Heart left ventricle (tissue), 16 donors: ENCODE measurements at places on chromosomes 1 and 21. TPM values are rescaled to one million over a fixed set of nuclear protein-coding genes. Genes with fewer than 3 reads are reported as not detected.
A peak's percentile ranks its signal among the peaks of the same experiment; 100 is the strongest.

DNA sequence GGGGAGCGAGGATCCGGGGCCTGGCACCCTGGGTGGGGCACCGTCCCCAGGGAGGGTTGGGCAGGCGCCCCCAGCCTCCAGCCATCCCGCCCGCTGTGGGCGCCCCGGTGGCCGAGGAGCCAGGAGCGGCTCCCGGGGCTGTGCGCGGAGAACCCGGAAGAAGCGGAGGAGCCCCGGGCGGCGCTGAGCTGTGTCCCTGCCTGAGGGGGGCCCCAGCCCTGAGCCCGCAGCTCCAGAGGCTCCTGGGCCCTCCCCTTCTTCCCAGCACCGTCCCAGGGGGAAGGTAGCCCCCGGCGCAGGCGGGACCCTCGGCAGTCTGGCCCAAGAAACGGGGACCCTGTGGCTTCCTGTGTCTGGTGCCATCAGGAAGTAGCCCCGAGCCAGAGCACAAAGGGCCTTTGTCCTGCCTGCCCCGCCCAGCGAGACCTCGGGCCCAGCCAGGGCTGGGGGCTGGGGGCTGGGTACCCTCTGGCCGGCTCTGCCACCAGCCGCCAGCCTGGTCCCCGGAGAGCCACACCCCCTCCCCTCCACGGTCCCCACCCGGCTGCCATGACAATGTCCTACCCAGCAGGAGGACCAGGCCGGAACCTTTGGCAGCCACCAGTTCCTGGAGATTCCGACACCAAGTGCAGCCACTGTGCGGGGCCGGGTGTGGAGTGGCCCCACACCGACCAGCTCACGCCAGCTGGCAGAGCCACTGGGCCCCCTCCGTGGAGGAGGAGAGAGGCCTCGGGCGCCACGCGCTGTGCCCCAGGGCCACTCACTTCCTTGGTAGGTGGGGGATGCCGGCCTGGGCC is 15.6 kb upstream of the TTLL10 start:
- no peaks in the 10 kb centered on the region for H3K36me3 ChIP-seq
- peak; percentile 69 for DNase-seq
- peaks cover 14% of the 10 kb centered on the region for H3K4me1 ChIP-seq
- H3K27ac ChIP-seq: peak overlapping the region; percentile 95
- peak overlapping the region; percentile 87 for H3K4me3 ChIP-seq

- peak overlapping the region; percentile 58 for H3K4me3 ChIP-seq
- H3K36me3 ChIP-seq: no peaks in the 10 kb centered on the region
- peaks cover 6% of the 10 kb centered on the region for H3K27me3 ChIP-seq
- H3K4me1 ChIP-seq: peaks cover 53% of the 10 kb centered on the region
- peak overlapping the region; percentile 73 for H3K27ac ChIP-seq
- DNase-seq: no peak
Observed at GRCh38 chr1:151720554-151720953, 768 bp upstream of the RIIAD1 start.

GRCh38 chr1:223771469-223771813 is 59.1 kb downstream of the CAPN2 start:
- DNase-seq: no peak
- H3K36me3 ChIP-seq: peaks cover 76% of the 10 kb centered on the region
- H3K27me3 ChIP-seq: no peaks in the 10 kb centered on the region

GRCh38 chr1:58739856-58740466 is 40.1 kb upstream of the MYSM1 start:
- DNase-seq: no peak
- H3K4me3 ChIP-seq: no peak overlapping the region
- H3K27me3 ChIP-seq: no peaks in the 10 kb centered on the region
- H3K27ac ChIP-seq: no peak overlapping the region
- peaks cover 4% of the 10 kb centered on the region for H3K4me1 ChIP-seq
- H3K36me3 ChIP-seq: no peaks in the 10 kb centered on the region

- no peak for DNase-seq
- H3K27me3 ChIP-seq: no peaks in the 10 kb centered on the region
- H3K27ac ChIP-seq: no peak overlapping the region
- no peaks in the 10 kb centered on the region for H3K4me1 ChIP-seq
- H3K36me3 ChIP-seq: no peaks in the 10 kb centered on the region
- H3K4me3 ChIP-seq: no peak overlapping the region
Observed at GRCh38 chr21:34734696-34735095, 65.9 kb downstream of the CLIC6 start.

DNA sequence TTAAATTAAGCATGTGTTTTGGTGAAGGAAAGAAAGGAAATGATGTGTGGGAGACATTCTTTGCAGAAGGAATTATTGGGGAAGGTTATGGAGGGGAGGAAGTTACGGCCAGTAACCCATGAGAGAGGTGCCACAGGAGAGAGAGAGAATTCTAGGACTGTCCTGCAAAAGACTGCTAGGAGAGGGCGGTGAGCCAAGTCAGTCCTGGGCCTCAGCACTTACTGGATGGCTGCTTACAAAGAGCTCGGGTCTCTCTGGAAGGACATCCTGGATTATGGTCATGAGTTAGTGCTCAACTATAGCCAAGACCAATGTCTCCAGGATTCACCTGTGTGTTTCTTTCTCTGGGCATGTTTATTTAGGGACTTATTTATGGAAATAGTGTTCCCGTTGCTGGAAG is 74.4 kb upstream of the HSD17B7 start:
- no peaks in the 10 kb centered on the region for H3K27me3 ChIP-seq
- H3K4me1 ChIP-seq: peaks cover 14% of the 10 kb centered on the region
- no peak overlapping the region for H3K27ac ChIP-seq
- DNase-seq: no peak
- H3K4me3 ChIP-seq: no peak overlapping the region
- no peaks in the 10 kb centered on the region for H3K36me3 ChIP-seq

DNA sequence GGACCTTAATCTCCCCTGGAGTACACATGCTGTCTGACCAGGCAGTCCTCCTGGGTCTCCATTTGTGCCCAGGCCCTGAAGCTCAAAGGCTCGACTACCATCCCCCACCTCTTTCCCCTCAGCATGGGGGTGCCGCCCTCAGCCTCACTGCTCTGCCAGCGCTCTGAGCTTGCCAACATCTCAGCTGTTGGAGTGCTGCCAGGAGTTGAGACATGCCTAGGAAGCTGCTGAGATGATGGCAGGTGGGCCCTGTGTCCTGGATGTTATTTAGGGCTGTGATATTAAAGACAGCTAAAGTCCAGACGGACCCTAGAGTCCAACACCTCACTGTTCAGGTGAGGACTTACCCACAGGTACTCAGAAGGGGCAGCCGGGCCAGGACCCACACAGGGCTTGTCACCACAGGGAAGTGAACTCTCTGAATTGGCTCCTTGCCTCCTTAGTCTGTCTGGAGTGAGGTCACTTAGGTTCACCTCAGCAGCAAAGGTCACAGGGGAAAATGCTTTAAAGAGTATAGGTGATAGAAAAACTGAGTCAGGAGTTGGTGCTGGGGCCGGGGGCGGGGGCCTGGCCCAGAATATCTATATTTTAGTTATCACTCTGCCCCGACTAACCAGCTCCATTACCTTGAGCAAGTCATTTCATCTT is 19.7 kb upstream of the KCNC4 start:
- peak; percentile 73 for DNase-seq
- H3K36me3 ChIP-seq: no peaks in the 10 kb centered on the region
- no peak overlapping the region for H3K27ac ChIP-seq
- no peak overlapping the region for H3K4me3 ChIP-seq
- no peaks in the 10 kb centered on the region for H3K27me3 ChIP-seq
- peaks cover 50% of the 10 kb centered on the region for H3K4me1 ChIP-seq

- H3K4me3 ChIP-seq: peak within 1 kb of the TSS; percentile 85
- no peaks in the 10 kb centered on the region for H3K27me3 ChIP-seq
- H3K4me1 ChIP-seq: peaks cover 5% of the 10 kb centered on the region
- DNase-seq: peak; percentile 96
Observed at GRCh38 chr1:167553136-167554027, at the start of gene CREG1. TSS of gene CREG1 (minus strand) at chr1:167553762.

DNA sequence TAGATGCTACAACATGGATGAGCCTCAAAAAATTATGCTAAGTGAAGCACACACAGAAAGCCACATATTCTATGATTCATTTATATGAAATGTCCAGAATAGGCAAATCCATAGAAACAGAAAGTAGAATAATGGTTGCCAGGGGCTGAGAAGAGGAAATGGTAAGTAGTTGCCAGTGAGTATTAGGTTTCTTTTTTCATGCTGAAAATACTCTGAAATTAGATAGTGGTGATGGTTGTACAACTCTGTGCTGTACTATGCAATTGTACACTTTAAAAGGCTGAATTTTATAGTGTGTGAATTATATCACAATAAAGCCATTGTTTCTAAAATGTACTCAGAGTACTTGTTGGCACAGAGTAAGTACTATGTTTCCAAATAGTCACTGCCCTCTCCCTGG is 15.5 kb upstream of the GFI1 start:
- H3K27ac ChIP-seq: no peak overlapping the region
- no peak for DNase-seq
- no peak overlapping the region for H3K4me3 ChIP-seq
- no peaks in the 10 kb centered on the region for H3K36me3 ChIP-seq
- H3K27me3 ChIP-seq: no peaks in the 10 kb centered on the region

DNA sequence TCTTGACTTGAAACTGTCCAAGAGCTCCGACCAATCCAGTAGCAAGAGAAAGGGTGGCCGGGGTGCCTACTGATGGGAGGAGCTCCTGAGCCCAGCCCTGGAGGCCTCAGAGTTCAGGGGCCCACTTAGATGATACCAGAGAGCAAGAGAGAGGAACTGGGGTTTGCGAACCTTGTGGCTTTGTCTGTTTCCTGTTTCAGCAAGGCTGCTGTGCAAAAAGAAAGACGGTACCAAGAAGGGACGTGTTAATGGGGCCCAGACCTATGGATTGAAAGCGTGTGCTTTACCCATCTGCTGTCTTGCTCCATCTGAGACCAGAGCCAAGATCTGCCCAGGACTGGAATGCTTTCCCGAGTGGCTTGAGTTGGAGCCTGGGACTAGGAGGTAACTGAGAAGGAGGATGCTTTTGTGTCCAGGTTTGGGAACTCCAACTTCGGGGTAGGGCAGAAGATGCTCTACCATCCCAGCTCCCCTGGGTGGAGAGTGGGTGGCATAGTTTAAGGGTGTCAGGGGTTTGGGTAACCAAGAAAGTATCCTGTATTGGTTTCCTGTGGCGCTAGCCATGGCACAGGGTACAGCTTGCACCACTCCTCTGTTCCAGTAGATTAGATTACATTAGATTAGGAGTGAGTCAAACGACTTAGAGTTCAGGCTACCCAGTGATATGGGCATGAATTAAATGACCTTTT is at the start of gene TRAF3IP3:
TSS of gene TRAF3IP3 (plus strand) at position 128 of the 689 bp plus-strand sequence. CDS start 3,987 bp downstream, outside the sequence.
- DNase-seq: peak; percentile 38
- H3K27ac ChIP-seq: peak within 1 kb of the TSS; percentile 94
- H3K36me3 ChIP-seq: no peaks in the 10 kb centered on the region
- H3K4me3 ChIP-seq: no peak within 1 kb of the TSS

- no peaks in the 10 kb centered on the region for H3K36me3 ChIP-seq
- no peak overlapping the region for H3K27ac ChIP-seq
- no peaks in the 10 kb centered on the region for H3K27me3 ChIP-seq
- no peaks in the 10 kb centered on the region for H3K4me1 ChIP-seq
- no peak overlapping the region for H3K4me3 ChIP-seq
- no peak for DNase-seq
Observed at GRCh38 chr1:59258412-59259032, 38.4 kb upstream of the FGGY start.

DNA sequence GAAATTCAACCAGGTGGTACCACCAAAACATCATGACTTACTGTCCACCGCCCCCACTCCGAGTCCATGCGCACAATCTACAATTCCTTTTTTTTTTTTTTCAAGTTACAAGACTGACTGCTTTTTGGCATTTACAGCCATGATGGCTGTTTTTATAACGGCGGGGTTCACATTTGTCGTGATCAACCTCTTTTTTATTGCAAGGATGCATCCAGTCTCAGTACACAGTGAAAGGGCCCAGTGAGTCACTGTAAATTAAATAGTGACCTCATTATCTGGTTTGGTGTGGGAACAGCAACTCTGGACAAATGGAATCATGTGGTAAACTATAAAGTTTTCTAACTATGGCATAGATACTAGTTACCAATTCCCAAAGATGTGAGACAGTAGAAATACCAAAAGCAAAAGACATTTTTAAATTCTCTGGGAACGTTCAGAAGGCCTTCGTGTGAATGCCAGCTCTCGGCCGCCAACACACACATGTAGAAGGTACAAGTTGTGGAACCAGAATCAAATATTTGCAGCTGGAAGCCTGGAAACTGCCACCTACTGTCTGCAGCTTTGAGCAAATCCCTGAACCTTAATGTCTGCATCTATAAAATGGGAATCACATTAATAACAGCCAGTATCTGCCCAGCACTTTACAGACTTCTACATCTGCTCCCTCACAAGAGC is 4.9 kb downstream of the GLIS1 start:
- no peaks in the 10 kb centered on the region for H3K36me3 ChIP-seq
- no peak overlapping the region for H3K27ac ChIP-seq
- DNase-seq: no peak
- peaks cover 14% of the 10 kb centered on the region for H3K27me3 ChIP-seq

- no peak overlapping the region for H3K4me3 ChIP-seq
- peaks cover 31% of the 10 kb centered on the region for H3K36me3 ChIP-seq
- H3K27ac ChIP-seq: no peak overlapping the region
- peaks cover 5% of the 10 kb centered on the region for H3K4me1 ChIP-seq
Observed at GRCh38 chr1:237717106-237717505, 173.6 kb downstream of the ZP4 start.

- no peaks in the 10 kb centered on the region for H3K36me3 ChIP-seq
- no peak for DNase-seq
- H3K4me1 ChIP-seq: peaks cover 19% of the 10 kb centered on the region
- H3K4me3 ChIP-seq: no peak overlapping the region
- no peaks in the 10 kb centered on the region for H3K27me3 ChIP-seq
- no peak overlapping the region for H3K27ac ChIP-seq
Observed at GRCh38 chr1:147719711-147720225, 40.6 kb downstream of the GJA5 start.

DNA sequence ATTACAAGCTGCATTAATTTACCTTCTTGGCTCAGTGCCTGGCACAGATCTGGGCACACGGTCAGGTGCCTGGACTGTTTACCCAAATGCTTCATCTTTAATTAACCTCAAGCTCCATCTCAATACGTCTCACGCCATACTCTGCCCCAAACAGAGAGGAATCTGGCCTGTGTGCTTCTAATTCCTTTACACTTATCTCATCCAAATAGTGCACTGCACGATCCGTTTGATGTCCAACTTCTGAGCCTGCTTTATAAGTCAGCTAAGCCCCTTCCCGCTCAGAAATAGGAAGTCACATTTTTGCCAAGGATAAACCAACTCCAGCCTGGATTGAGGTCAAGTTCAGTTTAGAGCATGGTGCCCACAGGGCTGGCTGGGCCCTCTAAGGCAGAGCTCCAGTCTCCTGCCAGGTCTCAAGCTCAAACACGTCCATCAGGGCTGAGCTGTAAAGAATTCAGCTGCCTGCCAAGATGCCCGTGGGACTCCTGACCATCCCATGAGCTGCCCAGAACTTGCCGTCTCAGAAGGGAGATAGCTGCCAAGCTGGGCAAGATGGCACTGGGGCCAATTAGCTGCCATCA is 233.5 kb downstream of the TRABD2B start:
- DNase-seq: no peak
- H3K4me3 ChIP-seq: no peak overlapping the region
- H3K36me3 ChIP-seq: no peaks in the 10 kb centered on the region
- H3K4me1 ChIP-seq: peaks cover 37% of the 10 kb centered on the region
- no peak overlapping the region for H3K27ac ChIP-seq

PGLYRP4 gene
- total RNA-seq: not detected

CFAP57 gene
- not detected for total RNA-seq

TBX15 gene
- 0.54 TPM for total RNA-seq

BEND5 gene
- 3.0 TPM for total RNA-seq

TDRD5 gene
- total RNA-seq: not detected

ADPRS gene
- total RNA-seq: 16.9 TPM

ARHGAP30 gene
- total RNA-seq: 2.1 TPM

HTR1D gene
- not detected for total RNA-seq

KRTAP12-2 gene
- not detected for total RNA-seq

ATP8B2 gene
- 45.0 TPM for total RNA-seq
